ENCODE measurements at places on chromosomes 12 and 14. TPM values are rescaled to one million over a fixed set of nuclear protein-coding genes. Genes with fewer than 3 reads are reported as not detected.

- DNase-seq = peak; percentile 72
Measured at GRCh38 chr12:51403681-51404136, 12.5 kb upstream of the GALNT6 start.

DNA sequence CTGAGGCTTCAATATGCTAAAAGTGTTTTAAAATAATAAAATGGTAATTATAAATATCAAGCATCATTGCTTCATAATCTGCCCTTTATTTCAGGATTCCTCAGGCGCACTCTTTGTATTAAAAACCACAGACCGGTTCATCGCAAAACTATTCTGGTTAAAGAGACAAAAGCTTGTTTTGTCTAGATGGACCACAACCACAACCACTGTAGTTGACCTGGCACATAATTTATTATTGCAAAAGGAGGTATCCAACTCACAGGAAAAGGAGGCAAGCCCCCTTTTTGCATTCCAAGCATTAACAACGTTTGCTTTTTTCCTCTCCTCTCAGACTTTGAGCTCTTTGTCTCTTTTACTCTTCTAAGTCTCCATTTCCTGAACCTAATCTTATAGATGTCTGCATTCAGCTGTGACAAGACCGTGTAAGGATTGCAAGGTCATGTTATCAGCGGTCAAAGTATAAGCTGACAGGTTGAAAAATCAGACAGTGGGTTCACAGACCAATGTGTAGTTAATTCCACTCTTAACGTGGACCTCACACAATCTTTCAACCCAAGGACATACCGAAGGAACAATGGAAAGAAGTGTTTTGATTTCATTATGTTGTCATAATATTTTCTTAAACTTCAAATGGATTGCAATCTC lies 1057.6 kb downstream of the GALC start:
- no peak for DNase-seq

GRCh38 chr12:59803735-59804134 lies 207.9 kb downstream of the SLC16A7 start:
- DNase-seq = no peak

- no peak for DNase-seq
Measured at GRCh38 chr14:68961781-68962584, 17.1 kb downstream of the ACTN1 start.

- no peak for DNase-seq
Measured at GRCh38 chr12:132520421-132521199, 30.7 kb downstream of the FBRSL1 start.

DNA sequence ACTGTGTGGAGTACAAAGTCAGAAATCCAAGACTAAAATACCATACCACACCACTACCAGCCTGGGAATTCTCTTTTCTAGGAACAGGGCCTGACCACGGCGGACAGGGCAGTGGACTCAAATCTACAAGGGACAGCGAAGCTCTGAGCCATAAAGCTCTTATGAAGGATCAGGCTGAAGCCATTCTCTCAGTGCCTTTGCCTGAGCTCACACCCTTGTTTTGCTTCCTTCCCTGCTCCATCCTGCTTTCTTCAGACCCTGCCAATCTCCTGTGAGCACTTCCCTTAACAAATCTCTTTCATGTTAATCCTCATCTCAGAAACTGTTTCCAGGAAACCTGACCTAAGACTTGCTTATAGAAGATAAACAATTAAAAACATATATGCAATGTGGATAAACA lies 398.5 kb downstream of the MDGA2 start:
- no peak for DNase-seq

- no peak for DNase-seq
Measured at GRCh38 chr12:54749191-54749818, 101.1 kb upstream of the DCD start.

GRCh38 chr14:101083564-101084435 lies 180.3 kb upstream of the RTL1 start:
- no peak for DNase-seq

DNA sequence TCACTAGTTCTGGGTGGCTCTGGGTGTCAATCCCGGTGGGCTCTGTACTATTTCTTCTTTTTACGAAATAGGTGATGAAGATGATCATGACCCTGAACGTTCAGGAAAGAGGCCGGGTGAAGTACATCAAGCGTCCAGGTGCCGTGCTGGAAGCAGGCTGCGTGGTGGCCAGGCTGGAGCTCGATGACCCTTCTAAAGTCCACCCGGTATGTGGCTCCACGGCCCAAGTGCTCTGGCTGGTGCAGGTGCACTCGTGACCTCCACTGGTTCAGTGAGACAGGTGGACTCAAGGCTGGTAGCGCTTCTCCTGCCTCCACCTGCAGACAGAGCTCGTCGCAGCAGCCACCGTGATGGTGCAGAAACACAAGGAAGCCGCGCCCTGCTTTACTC lies 85.1 kb downstream of the ACACB start:
- DNase-seq = no peak

GRCh38 chr14:72608391-72609204 lies 285.3 kb downstream of the DPF3 start:
- DNase-seq = no peak

GRCh38 chr14:80364274-80364673 lies 153.0 kb upstream of the DIO2 start:
- no peak for DNase-seq

DNA sequence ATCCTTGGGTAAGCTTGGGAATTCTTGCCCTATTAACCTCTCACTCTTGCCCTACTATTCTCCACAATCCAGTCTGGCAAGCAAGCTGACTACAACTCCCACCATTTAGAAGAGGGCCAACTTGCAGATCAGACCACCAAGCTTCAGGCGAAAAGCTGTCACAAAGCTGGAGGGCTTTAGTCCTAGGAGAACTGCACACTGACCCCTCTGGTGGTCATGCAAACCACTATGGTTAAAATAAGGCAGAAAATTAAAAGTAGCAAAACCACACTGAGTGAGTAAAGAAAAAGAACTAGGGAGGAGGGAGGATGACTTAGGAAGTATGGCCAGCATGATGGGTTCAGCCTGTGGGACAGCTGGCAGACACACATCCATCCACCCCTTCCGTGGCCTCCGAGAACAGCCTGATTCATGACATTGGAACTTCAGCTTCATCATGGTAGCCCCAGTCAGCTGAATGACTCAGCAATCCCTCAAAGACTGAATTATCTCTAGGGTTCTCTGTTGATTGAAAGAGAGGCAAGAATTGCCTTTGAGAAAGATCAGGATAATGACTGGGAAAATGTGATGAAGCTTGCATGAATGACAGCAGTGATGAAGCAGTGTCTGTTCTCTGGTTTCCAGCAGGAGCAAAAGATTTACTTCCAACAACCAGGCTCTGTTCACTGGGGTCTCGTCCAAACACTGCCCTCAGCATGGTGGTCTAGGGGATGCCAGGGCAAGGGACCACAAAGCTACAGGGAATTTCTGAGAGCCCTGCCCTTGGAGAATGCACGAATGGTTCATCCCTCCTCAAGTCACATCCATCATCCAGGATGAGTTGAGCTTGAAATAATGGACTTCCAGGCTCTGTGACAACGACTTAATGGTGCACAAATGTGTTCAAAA lies 24.4 kb downstream of the PITPNM2 start:
- no peak for DNase-seq

GRCh38 chr12:31215518-31216232 lies 110.3 kb downstream of the SINHCAF start:
- DNase-seq = no peak

- DNase-seq = no peak
Measured at GRCh38 chr12:119949594-119949993, 39.4 kb upstream of the BICDL1 start.

- no peak for DNase-seq
Measured at GRCh38 chr12:28066879-28067278, 94.3 kb upstream of the PTHLH start.

DNA sequence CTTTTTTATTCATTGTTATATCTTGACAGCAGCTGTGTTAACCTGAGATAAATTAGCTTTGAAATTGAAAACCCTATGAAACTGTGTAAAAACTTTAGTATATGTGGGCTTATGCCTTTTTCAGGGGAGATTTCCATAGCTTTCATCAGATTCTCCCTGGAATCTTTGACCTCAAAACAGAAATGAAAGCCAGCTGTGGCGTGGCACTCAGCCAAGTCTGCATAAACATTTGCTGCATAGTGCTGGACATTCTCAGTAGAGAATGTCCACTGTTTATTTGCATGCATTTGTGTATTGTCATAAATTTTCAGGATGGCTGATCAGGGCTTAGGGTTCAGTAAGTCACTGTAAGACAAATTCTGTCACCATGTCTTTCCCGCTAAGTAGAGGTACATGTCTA lies 115.3 kb upstream of the NAP1L1 start:
- DNase-seq = no peak

DNA sequence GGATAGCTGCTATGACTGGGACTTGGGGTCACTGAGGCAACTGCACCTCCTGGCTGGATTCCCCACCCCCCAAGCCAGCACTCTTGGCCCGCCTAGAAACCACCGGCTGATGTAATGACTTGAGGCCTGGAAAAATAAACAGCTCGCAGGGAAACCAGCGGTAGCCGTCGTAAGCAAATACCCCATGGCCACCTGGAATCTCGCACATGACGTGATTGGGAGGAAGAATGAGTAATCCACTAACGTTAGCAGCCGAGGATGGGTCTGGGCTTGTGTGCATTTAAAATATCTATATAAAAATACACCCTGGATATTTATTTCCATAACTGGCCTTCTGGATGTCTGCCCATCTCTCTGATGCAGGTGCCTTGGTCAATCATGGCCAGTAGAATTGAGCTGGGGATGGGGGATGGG lies 120.1 kb downstream of the SMOC1 start:
- no peak for DNase-seq

DNA sequence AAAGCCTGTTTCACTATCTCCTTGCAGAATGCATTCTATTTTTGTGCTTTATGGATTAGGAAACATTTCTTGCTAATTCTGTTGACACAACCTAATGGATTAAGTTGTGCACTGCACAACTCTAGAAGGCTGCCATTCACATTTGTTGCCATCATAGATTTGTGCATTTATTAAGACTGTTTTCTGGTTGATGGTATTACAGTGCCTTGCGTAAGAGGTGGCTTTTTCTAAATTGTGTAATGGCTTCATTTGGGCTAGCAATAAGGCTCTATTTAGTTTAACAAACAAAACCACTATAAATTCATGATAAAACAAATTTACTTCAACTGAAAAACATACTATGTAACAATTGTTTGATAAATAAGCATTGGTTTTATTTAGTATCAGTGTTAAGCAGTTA lies 175.9 kb downstream of the TRHDE start:
- DNase-seq = no peak

GRCh38 chr12:1533602-1534304 lies 60.6 kb downstream of the FBXL14 start:
- no peak for DNase-seq

- DNase-seq = no peak
Measured at GRCh38 chr14:51079489-51079888, 15.4 kb downstream of the TRIM9 start.

DNA sequence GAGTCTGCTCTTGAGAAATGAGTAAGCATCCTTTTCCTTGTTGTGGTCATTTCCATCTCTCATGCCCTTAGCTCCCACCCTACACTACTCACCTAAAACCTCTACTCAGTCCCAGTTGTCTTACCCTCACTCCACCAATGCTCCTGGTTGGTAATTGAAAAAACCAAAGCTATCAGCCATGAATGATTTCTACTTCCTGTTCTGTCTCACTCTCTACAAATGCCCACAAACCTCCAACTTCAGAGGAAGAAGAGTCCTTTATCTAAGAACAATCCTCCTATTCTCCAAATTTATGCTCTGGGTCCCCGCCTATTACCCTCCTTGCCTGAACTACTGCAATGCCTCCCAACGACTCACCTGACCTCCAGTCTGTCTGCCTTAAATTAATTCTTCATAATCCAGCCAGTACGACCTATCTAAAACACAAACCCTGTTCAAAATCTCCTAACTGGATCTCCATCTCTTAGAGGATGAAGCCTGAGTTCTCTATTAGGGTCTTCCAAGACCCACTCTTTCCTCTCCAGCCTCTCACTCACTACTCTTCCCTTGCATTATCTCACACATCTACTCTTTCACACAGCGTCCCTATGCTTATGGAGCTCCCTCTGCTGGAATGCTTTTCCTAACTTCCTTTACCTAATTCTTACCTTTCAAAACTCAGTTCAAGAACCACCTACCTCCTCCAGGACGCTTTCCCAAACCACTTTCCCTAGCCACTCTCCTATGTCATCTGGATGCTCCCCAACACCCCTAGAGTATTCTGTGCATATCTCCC lies 2.2 kb downstream of the DHRS1 start:
- no peak for DNase-seq

DNA sequence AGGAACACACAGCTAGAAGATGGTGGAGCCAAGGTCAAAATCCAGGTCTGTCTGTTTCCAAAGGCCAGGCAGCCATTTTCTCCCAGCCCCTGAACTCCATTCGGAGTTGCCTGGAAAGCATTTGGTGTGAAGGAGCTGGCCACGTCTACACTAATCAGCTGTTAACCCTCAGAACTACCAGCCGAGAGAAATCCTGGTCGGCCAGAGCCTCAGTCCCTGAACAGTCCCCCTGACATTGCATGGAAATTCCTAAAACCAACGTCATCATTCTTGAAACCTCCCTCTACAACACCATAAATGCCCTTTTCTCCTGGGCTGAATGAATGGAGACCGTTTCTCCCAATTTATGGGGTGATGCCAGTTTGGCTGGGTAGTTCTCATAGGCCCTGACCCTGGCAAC lies 245.6 kb downstream of the SLC41A2 start:
- DNase-seq = no peak

DNA sequence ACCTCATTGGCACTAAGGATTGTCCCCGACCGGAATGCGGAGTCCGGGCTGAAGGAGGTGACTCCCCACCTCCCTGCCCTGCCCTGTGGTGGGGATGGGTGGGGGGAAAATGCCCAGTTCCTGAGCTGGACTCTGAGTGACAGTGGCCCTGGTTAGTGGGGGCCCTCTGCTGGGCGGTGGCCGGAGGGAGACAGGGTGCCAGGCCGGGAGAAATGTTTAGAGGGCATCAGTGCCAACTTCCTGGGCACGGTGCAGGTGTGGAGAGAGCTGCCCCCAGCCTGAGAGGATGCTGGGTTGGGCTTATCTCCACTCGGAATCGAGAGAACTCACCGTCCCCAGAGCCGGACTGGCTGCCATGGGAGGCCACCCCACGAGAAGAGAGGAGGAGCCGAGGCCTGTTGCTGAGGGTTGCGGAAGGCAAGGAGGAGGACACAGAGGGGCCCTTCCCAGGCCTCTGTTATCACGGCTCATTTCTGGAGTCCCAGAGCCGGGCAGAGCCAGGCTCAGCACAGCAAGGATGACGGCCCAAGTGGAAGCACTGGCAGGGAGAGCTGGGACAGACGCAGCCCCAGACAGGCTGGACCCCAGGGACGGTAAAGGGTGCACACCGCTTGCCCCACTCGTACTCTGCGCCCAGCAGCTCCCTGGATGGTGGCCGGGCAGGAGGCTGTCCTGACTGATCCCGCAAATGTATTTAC lies 156.7 kb downstream of the KIF26A start:
- DNase-seq = no peak

- DNase-seq = no peak
Measured at GRCh38 chr12:237026-237815, 23.3 kb upstream of the SLC6A12 start.

SMOC1 gene
- total RNA-seq = 0.49 TPM

GNB3 gene
- total RNA-seq = 1.1 TPM

HIP1R gene
- total RNA-seq = 137 TPM

EPS8 gene
- 112 TPM for total RNA-seq

TPPP2 gene
- total RNA-seq = not detected

RNFT2 gene
- 2.1 TPM for total RNA-seq

PPM1H gene
- 14.2 TPM for total RNA-seq

CCDC177 gene
- not detected for total RNA-seq
